ENCODE measurements at places on chromosomes 11 and 22.

DNA sequence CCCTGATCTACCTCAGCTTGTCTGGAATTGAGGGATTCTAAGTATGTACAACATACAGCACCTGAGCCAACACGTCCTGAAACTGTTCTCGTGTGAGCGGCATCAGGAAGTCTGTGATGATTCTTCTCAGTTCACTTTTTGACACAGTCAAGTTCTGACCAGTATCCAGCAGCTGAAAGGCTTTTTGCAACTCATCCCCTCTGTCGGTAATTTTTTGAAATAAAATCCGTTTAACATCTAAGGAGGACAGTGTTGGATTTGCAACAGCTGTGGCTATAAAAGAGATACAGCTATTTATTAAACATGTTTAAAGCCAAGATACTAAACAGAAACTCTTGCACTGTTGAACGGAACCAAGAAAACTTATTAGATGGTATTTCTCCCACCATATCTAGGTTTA lies 39.3 kb downstream of the EFCAB6 start:
- DNase-seq: no peak

- DNase-seq: no peak
These were observed 8.1 kb downstream of the RCOR2 start for GRCh38 chr11:63908631-63909401.

GRCh38 chr11:63909591-63910506 lies 7.1 kb downstream of the RCOR2 start:
- no peak for DNase-seq

DNA sequence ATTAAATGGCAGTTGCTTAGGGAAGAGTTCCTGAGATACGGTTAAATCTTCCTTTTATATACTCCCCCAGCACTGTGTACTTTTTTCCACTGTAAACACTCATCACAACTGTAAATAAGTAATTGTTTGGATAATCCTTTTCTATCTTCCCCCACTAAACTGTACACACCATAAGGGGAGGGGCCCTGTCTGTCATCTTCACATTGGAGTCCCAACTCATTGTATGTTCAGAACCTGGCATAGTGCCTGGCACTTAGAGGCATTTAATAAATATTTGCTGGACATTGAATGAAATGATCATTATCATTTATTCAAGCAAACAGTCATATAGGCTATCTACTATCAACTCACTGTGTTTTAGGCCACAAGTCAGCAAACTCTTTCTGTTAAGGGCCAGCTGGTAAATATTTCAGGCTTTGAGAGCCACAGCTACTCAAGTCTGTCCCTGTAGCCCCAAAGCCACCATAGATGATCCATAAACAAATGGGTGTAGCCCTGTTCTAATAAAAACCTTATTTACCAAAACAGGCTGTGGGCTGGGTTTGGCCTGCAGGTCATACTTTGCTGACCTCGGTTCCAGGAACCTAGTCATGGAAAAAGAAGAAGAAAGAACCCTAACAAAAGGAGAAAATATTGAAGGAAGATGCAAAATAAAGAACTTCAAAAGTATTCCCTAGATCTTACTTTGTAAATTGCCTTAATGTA lies 70.0 kb downstream of the AMOTL1 start:
- DNase-seq: no peak

GRCh38 chr11:63552921-63553320 lies 10.3 kb downstream of the PLAAT2 start:
- no peak for DNase-seq

DNA sequence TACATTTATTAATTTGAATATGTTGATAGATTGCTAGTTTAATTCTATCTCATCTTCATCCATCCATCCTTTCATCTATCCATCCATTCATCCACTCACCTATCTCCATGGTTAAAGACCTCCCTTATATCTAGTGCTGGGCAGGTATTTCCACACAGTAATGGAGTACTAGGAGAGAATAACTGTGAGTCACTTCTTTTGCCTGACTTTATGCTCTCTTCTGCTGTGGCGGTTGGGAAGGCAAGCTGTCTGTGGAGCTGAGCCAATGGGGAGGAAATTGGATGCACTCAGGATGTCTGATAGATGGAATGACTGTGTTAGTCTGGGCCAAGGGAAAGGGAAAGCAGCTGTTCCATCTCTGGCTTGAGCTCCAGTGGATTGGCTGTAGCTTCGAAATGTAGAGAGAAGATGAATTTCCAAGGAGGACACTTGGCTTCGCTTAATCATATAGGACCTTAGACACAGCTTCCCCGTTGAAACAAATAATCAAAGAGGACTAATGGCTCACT lies 60.3 kb downstream of the NELL1 start:
- no peak for DNase-seq

DNA sequence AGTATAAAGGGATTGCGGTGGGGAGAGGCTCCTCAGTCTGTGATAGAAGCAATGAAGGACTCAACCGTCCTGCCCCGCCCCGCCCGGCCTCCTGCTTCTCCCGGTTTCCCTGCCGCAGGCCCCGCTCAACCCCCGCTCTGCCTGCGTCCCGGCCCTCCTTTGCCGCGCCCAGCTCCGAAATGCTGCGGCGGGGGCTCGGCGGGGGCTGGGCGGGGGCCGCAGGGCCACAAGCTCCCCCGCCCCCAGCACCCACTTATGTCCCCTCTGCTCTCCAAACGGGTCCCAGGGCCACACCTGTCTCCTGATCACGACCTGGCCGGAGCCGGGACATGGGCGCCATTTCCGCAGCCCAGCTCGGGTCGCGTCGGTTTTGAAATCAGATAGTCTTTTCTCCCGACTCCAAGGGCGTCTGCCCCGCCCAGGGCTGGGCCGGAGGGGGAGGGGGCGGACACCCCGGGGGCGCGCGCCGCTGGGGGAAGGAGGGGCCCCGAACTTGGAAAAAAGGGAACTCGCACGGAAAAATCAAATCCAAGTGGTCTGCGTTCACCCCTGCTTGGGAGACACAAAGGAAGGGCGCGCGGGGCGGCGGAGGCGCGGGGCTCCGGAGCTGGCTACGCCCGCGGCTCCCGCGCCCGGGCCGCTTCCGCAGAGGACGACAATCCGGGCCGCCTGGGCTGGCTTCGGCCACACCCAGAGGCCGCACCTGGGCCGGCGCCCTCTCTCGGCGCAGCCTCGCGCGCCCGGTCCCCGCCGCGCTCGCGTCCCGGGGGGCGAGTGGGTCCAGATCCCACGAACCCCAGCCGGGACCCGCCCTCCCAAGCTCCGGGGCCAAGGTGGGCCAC lies 70.6 kb upstream of the EP300 start:
- peak; percentile 62 for DNase-seq

GRCh38 chr11:46075168-46075567 lies 46.1 kb downstream of the PHF21A start:
- peak; percentile 66 for DNase-seq

- DNase-seq: peak; percentile 66
These were observed 30.4 kb downstream of the PAAF1 start for GRCh38 chr11:73907191-73907590.

- no peak for DNase-seq
These were observed 54.8 kb downstream of the CSTPP1 start for GRCh38 chr11:46991391-46991790.

GRCh38 chr11:117519170-117519569 lies 191.5 kb downstream of the CEP164 start:
- no peak for DNase-seq

DNA sequence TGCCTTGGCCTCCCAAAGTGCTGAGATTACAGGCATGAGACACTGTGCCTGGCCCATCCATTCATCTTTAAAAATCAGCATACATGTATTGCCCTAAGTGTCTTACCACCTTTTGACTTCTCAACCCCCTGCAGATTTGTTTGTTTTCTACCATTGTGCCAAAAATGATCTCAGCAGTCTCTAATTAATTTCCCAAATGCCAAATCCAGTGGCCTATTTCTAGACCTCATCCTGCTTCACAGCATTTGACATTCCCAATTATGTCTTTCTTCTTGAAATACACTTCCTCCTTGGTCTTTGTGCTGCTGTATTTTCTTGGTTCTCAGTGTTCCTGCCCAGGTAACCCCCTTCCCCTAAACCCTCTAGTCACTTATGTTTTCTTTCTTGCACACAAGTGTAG lies 46.0 kb upstream of the GRAMD1B start:
- no peak for DNase-seq

DNA sequence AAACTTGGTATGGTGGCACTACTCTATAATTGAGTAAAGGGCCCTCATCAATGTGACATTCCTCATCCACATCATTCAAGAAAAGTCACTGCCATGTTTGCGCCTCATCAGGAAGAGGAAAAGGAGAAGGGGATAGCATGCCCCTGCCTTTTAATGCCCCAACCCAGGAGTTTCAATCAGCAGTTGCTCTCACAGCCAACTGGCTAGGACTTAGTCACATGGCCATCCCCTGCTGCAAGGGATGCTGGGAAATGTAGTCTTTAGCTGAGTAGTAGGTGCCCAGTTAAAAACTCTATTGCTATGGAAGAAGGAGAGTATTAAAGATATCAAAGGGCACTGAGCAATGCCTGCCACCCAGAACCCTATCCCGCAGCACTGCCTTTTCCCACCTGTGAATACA lies 10.9 kb upstream of the CCND1 start:
- no peak for DNase-seq

GRCh38 chr22:50403701-50404101 lies 60.6 kb downstream of the PPP6R2 start:
- DNase-seq: no peak

GRCh38 chr11:5489576-5490357 lies 1.3 kb downstream of the OR52D1 start:
- DNase-seq: no peak

- no peak for DNase-seq
These were observed 33.1 kb downstream of the KCNQ1 start for GRCh38 chr11:2477936-2478335.

GRCh38 chr11:76763573-76764346 lies 19.4 kb upstream of the TSKU start:
- no peak for DNase-seq

DNA sequence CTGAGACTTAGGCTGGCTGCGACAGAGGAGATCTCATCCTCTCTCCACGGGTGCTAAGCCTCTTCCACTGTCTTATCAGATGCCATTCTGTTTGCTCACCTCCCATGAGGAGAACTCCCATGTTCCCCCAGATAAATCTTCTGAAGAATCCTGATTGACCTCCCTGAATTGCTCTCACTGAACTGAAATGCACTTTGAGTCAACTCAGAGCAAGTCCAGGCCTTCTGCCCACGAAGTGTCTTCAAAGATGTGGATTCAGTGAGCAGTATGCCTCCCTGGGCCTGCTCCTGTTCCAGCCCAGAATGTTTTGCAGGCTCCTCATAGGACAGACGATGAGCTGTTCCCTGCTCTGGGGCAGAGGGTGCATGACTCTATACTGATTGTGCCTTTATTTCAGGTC lies 17.4 kb downstream of the TUB start:
- no peak for DNase-seq

Data from hematopoietic multipotent progenitor cell treated with erythropoietin and hydrocortisone succinate and interleukin-3 and kit ligand, for 15 days (in vitro differentiated cells).